ENCODE measurements at places on chromosomes 1 and 21.

- peak; percentile 43 for DNase-seq
Measured at GRCh38 chr1:1899266-1899966, 8.5 kb upstream of the GNB1 start.

DNA sequence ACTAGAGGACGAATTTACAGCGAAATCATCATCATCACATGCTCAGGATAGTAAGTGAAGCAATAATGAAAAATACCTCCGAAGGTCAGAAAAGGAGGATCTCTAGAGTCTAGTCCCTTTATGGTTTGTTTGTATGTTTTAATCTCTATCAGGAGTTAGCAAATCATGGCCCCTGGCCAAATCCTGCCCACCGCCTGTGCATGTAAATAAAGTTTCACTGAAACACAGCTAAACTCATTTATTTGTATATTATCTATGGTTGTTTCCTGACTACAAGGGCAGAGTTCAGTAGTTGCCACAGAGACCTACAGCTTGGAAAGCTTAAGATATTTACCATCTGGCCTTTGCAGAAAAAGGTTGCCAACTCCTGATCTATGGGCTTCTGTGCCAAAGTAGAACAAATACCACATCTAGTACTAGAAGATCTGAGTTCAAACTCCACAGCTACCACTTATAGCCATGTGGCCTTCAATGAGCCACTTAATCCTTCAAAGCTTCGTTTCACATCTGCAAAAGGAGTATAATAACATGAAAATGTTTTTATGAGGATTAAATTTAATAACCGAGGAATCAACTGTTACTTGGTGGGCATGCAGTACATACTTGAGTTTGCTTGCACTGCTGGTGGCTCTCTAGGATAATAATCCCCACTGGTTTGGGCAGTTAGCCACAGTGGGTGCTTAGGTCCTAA is 94.0 kb upstream of the KIF26B start:
- peak; percentile 71 for DNase-seq

GRCh38 chr1:235075048-235075776 is 53.4 kb downstream of the TOMM20 start:
- no peak for DNase-seq

- no peak for DNase-seq
Measured at GRCh38 chr1:14876747-14877146, 276.8 kb upstream of the TMEM51 start.

Measured in NCI-H82 (cell line).